Aorta (tissue), 5 donors: ENCODE measurements at places on chromosomes 11 and 22. TPM values are rescaled to one million over a fixed set of nuclear protein-coding genes. Genes with fewer than 3 reads are reported as not detected.

- no peak overlapping the region for H3K4me3 ChIP-seq
- no peak for DNase-seq
- H3K27ac ChIP-seq = no peak overlapping the region
- no peaks in the 10 kb centered on the region for H3K4me1 ChIP-seq
Observed at GRCh38 chr11:69808667-69809086, 10.5 kb downstream of the FGF3 start.

DNA sequence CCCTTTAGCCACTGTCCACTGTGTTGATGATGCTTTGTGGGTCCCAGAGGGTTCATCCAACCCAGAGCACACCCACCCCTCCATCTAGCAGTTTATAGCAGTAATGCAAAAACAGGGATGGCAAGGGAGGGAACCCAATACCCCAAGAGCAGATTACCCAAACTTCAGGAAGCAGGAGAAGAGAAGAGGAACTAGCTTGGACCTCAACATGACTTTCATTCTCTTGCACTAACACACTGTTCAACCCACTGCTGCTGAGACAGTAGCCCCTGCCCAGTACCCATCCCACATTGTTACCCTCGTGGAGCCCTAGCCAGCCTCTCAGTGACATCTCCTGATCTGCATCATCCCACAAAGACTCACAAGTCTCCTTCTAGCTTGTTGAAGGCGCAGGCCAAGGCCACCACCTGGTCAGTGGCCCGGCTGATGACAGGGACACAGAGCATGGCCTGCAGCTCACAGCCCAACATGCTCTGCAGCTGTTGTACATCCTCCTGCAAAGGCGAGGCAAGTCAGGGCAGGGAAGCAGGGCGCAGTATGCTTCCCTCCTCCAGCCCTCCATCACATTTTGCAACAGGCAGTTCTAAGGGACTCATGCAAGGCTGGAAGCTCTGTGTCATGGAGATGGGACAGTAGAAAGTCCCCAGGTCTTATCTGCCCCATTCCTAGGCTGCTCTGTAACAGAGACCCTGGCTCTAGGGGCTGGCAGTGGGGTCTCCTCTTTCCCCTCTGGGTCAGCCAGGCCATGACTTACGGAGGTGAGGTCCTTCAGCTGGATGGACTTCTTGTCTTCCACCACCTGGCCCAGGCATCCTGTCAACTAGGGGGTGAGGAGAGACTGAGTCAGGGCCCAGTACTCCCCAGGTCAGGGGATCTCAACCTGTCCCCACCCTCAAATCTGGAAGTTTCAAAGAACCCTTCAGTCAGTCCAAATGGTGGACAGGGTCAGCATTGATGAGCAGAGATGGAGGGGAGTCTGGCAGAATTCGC is 85.5 kb downstream of the PDE2A start:
- no peaks in the 10 kb centered on the region for H3K36me3 ChIP-seq
- peak; percentile 24 for DNase-seq
- no peaks in the 10 kb centered on the region for H3K4me1 ChIP-seq
- no peaks in the 10 kb centered on the region for H3K27me3 ChIP-seq

DNA sequence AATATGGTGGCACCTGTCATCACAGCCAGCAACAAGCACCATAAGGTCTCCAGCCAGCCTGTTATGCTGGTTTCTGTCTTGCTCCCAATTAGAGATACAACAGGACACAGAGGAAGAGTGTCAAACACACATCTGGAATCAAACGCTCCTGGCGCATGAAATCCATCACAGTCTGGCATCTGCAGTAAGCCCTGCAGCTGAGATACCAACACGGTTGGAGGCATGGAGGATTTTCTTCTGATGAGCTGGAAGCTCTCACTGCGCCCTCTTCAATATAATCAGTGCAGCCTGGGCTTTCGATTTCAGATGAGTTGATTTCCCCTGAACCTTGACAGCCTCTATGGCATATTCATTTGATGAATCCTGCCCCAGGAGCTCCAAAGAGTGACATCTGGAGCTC is 27.8 kb upstream of the CARS1 start:
- no peak overlapping the region for H3K4me3 ChIP-seq
- no peaks in the 10 kb centered on the region for H3K4me1 ChIP-seq
- no peaks in the 10 kb centered on the region for H3K27me3 ChIP-seq
- DNase-seq = no peak
- no peak overlapping the region for H3K27ac ChIP-seq

DNA sequence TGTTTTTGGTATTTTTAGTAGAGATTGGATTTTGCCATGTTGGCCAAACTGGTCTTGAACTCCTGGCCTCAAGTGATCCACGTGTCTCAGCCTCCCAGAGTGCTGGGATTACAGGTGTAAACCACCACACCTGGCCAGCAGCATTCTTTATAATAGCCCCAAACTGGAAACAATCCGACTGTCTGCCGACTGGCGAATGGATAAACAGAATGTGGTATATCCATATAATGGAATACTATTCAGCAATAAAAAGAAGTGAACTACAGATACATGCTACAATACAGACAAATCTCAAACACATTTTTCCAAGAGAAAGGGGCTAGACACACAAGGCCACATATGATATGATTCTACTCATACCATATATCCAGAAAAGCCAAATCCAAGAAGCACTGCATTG is 151.3 kb downstream of the ST3GAL4 start:
- H3K4me3 ChIP-seq = no peak overlapping the region
- no peak overlapping the region for H3K27ac ChIP-seq
- H3K4me1 ChIP-seq = no peaks in the 10 kb centered on the region
- DNase-seq = no peak

GRCh38 chr22:29106839-29107238 is 34.0 kb downstream of the KREMEN1 start:
- H3K36me3 ChIP-seq = no peaks in the 10 kb centered on the region
- H3K4me3 ChIP-seq = no peak overlapping the region
- no peaks in the 10 kb centered on the region for H3K4me1 ChIP-seq
- no peaks in the 10 kb centered on the region for H3K27me3 ChIP-seq

DNA sequence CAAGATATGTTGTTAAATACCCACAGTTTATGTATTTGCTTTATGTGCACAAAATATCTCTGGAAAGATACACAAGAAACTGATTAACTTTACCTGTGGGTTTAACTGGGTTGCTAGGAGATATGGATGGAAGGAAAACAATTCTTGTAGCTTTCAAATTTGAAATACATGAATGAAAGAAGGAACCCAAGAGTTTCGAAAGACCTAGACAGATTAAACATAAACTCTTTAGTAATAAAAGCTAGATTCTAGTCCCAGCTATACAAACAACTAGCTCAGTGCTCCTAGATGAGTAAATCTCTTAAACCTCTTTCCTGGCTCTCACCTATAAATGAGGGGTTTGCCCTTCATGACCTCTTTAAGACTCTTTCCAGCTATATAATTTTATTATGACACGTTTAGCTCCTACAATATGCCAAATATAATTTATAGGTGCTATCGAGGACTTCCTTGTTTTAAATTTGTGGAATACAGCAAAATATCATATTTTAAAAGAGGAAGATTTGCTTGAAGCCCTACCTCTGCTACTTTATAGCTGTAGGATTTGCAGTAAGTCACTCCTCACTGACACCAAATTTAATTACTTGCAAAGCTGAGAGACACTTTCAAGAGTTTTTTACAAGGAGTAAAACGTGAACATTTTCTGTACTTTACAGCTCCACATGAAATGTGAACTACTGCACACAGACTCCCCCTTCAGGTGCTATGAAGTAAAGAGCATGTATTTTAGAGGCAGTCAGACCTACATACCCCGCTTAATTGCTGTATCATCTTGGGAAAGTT is 50.7 kb downstream of the RRAS2 start:
- H3K4me3 ChIP-seq = no peak overlapping the region
- H3K27me3 ChIP-seq = no peaks in the 10 kb centered on the region
- no peaks in the 10 kb centered on the region for H3K36me3 ChIP-seq
- no peak overlapping the region for H3K27ac ChIP-seq

DNA sequence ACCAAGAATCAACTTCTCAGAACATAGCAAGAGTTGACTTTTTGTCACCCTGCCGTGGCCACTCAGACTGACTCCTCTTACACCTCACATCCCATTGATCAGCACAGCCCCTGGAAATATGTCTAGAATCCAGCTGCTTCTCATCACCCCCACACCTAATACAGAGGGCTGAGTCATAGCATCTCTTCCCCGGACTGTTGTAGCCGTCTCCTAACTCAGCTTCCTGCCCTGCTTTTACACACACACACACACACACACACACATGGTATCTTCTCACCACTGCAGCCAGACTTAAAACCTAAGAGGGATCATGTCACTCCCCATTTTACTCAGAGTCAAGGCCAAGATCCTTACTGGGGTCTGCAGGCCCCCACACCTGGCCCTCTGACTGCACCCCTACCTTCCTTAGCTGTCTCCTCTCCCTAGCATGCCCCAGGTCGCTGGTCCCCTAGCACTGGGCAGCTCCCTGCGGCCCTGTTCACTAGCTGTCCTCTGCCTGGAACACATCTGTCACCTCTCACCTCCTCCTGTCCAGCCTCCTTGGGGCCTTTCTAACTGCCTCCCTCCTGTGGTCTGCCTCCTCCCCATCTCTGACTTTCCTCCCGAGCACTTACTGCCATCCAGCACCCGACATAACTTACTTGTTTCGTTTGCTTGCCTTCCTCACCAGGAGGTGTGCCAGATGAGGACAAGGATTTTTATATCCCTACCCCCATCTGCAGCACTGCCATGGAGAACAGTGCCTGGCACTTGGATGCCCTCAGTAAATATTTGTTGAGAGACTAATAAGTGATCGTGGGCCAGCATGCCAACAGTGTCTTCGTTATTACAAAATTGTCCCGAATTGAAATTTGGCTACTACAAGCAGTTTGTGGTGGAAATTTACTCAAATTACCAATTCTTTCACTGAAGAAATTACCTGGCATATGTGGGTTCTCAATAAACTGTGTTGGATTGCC is 61.9 kb downstream of the BMAL1 start:
- H3K27ac ChIP-seq = no peak overlapping the region
- no peaks in the 10 kb centered on the region for H3K36me3 ChIP-seq
- no peaks in the 10 kb centered on the region for H3K4me1 ChIP-seq

DNA sequence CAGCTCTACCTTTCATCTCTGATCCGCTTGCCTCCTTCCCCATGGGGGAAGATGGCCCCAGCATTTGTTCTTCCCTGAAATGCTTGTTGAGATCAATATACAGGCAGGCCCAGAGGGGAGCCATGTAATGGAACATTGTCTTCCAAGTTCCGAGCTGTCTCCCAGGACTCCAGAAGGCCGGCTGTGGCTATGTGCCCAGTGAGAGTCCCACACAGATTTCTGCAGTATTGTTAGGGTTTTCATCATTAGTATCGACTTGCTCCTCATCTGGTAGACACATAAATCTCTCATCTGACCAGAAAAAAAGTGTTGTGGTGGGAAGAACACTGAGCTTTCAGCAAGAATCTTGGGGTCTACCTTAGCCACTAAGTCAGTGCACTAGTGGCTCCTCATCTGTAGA is 163.4 kb downstream of the TRIM29 start:
- DNase-seq = no peak
- no peaks in the 10 kb centered on the region for H3K4me1 ChIP-seq
- H3K36me3 ChIP-seq = no peaks in the 10 kb centered on the region
- no peaks in the 10 kb centered on the region for H3K27me3 ChIP-seq
- H3K4me3 ChIP-seq = no peak overlapping the region

- no peak overlapping the region for H3K4me3 ChIP-seq
- no peaks in the 10 kb centered on the region for H3K4me1 ChIP-seq
- no peaks in the 10 kb centered on the region for H3K36me3 ChIP-seq
- no peak for DNase-seq
Observed at GRCh38 chr11:62193952-62194351, 3.9 kb downstream of the SCGB1D1 start.

The CASP1 gene
- 32.7 TPM for total RNA-seq

The SLCO2B1 gene
- 144 TPM for total RNA-seq

The OR6A2 gene
- 0.26 TPM for total RNA-seq

The SCGB1D2 gene
- not detected for total RNA-seq
